Testis (tissue), 5 donors: ENCODE measurements at places on chromosomes 11 and 22. TPM values are rescaled to one million over a fixed set of nuclear protein-coding genes. Genes with fewer than 3 reads are reported as not detected.

GRCh38 chr11:48031602-48032001, 51.2 kb downstream of the PTPRJ start:
- H3K36me3 ChIP-seq: no peaks in the 10 kb centered on the region
- no peak overlapping the region for H3K27ac ChIP-seq
- no peaks in the 10 kb centered on the region for H3K27me3 ChIP-seq
- no peaks in the 10 kb centered on the region for H3K4me1 ChIP-seq

GRCh38 chr22:45344334-45344733, 34.6 kb downstream of the FAM118A start:
- no peaks in the 10 kb centered on the region for H3K36me3 ChIP-seq
- no peaks in the 10 kb centered on the region for H3K27me3 ChIP-seq
- peak; percentile 30 for DNase-seq
- no peaks in the 10 kb centered on the region for H3K4me1 ChIP-seq

Gene KRTAP5-10
- not detected for total RNA-seq

GRCh38 chr22:19769393-19769715, 8.8 kb downstream of the TBX1 start:
- H3K36me3 ChIP-seq: no peaks in the 10 kb centered on the region
- no peak overlapping the region for H3K4me3 ChIP-seq
- peaks cover 8% of the 10 kb centered on the region for H3K4me1 ChIP-seq
- H3K27me3 ChIP-seq: no peaks in the 10 kb centered on the region

GRCh38 chr11:102389253-102389652, 42.2 kb downstream of the BIRC2 start:
- no peak overlapping the region for H3K4me3 ChIP-seq
- H3K4me1 ChIP-seq: peaks cover 15% of the 10 kb centered on the region
- no peak for DNase-seq
- no peak overlapping the region for H3K27ac ChIP-seq
- no peaks in the 10 kb centered on the region for H3K36me3 ChIP-seq
- no peaks in the 10 kb centered on the region for H3K27me3 ChIP-seq

Gene APOBEC3B
- total RNA-seq: 2.0 TPM

GRCh38 chr11:119065369-119065768, 2.2 kb upstream of the VPS11 start:
- no peaks in the 10 kb centered on the region for H3K27me3 ChIP-seq
- no peaks in the 10 kb centered on the region for H3K36me3 ChIP-seq
- H3K27ac ChIP-seq: no peak overlapping the region
- H3K4me3 ChIP-seq: no peak overlapping the region
- H3K4me1 ChIP-seq: peaks cover 10% of the 10 kb centered on the region

- no peak overlapping the region for H3K27ac ChIP-seq
- H3K4me1 ChIP-seq: no peaks in the 10 kb centered on the region
- peak; percentile 10 for DNase-seq
- no peaks in the 10 kb centered on the region for H3K36me3 ChIP-seq
- H3K4me3 ChIP-seq: no peak overlapping the region
These were observed 14.0 kb downstream of the ASCL2 start for GRCh38 chr11:2256293-2256913.

DNA sequence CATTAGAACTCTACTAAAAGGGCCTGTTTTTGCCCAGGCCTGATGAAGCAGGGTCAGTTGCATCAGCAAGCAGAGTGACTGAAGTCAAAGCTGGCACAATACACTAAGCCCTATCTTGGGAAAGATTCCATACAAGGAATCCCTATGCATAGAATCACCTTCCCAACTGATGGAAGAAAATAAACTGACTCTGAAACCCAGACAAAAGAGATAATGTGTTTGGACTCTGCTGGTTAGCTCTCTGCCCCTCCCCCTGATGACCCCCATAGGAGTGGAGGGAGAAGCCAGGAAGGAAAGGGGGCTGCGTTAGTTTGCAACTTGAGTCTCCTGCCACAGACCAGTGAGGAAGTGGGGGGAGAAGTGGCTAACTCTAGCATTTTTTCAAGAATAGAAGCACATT, 32.9 kb downstream of the GALNT18 start:
- H3K4me3 ChIP-seq: no peak overlapping the region
- no peaks in the 10 kb centered on the region for H3K27me3 ChIP-seq
- H3K27ac ChIP-seq: no peak overlapping the region
- no peaks in the 10 kb centered on the region for H3K4me1 ChIP-seq
- H3K36me3 ChIP-seq: no peaks in the 10 kb centered on the region

- no peak overlapping the region for H3K4me3 ChIP-seq
- DNase-seq: no peak
- no peak overlapping the region for H3K27ac ChIP-seq
- H3K4me1 ChIP-seq: peaks cover 14% of the 10 kb centered on the region
- H3K27me3 ChIP-seq: no peaks in the 10 kb centered on the region
- H3K36me3 ChIP-seq: no peaks in the 10 kb centered on the region
These were observed 8.7 kb downstream of the DRAP1 start for GRCh38 chr11:65927904-65928397.

DNA sequence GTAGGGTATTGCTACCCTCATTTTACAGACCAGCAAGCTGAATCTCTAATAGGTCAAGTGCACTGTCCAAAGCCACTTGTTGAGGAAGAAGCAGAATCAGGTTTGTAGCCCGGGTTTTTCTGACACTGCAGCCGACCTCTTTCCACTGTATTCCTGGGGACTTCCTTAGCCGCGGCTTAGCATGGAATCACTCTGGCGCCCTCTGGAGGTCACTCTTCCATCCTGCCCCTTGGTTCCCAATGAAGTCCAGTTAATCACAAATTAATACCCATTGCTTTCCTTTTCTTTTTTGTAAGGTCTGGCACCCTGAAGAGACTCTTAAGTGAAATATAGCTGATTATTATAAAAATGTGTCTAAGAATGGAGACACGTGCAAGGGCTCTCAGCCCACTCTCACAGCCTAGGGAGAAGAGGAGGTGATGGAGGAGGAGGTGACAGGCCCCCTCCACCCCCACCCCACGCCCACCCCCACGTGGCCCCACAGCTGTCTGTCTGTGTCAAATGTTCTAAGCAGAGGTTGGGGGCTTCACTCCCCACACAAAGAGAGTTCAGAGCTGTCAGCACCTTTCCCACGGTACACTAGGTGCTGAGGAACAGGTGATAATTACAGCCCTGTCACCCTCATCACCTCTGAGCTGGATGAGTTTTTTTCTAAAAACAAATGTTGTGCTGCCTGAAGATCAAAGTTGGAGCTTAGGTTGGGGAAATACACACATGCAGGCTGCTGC, 57.7 kb upstream of the DRD2 start:
- no peaks in the 10 kb centered on the region for H3K36me3 ChIP-seq
- no peak overlapping the region for H3K4me3 ChIP-seq
- H3K4me1 ChIP-seq: no peaks in the 10 kb centered on the region
- H3K27ac ChIP-seq: no peak overlapping the region
- H3K27me3 ChIP-seq: no peaks in the 10 kb centered on the region
- DNase-seq: peak; percentile 92

- no peaks in the 10 kb centered on the region for H3K36me3 ChIP-seq
- H3K27me3 ChIP-seq: no peaks in the 10 kb centered on the region
- DNase-seq: no peak
- no peak overlapping the region for H3K27ac ChIP-seq
- no peaks in the 10 kb centered on the region for H3K4me1 ChIP-seq
These were observed 79.1 kb upstream of the LINC01488 start for GRCh38 chr11:69402251-69402887.

DNA sequence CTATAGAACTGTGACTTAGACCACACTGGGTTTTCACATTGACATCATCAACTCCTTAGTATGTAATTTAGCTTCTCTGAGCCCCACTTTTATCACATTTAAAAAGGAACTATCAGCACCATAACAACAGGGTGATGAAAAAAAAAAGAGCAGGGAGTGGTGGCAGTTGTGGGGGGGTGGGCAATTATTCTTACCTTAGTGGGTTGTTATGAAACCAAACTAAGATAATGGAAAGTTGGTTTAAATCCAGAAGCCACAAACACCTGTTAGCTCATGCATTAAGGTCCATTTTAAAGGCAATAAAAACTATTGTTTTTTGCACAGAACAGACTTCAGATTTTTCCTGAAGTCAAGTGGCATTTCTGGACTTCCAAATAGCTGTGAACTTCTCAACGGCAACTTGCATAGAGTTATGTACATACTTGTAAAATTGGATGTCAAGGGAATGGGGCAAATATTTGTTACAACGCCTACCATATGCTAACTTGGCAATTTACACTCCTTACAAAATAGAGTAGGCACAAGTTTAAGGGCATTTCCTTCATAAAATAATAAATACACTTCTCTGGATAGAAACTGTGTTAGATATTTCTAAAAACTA, 793.6 kb downstream of the DLG2 start:
- H3K27ac ChIP-seq: no peak overlapping the region
- DNase-seq: no peak
- no peaks in the 10 kb centered on the region for H3K27me3 ChIP-seq
- H3K4me3 ChIP-seq: no peak overlapping the region
- H3K36me3 ChIP-seq: no peaks in the 10 kb centered on the region

DNA sequence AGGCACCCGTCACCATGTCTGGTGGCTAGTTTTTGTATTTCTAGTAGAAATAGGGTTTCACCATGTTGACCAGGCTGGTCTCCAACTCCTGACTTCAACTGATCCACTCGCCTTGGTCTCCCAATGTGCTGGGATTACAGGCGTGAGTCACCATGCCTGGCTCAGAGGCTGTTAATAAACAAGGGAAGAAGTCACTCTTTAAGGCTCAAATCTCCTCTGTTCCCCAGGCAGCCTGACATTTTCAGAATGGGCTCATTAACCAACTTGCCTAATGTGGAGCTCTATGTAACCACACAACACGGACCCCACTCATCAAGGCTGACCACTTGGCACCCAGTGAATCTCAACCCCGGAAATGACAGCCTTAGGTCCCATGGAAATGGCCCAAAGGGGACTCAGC, 24.1 kb downstream of the APOL3 start:
- H3K4me3 ChIP-seq: no peak overlapping the region
- DNase-seq: no peak
- no peak overlapping the region for H3K27ac ChIP-seq
- no peaks in the 10 kb centered on the region for H3K27me3 ChIP-seq

DNA sequence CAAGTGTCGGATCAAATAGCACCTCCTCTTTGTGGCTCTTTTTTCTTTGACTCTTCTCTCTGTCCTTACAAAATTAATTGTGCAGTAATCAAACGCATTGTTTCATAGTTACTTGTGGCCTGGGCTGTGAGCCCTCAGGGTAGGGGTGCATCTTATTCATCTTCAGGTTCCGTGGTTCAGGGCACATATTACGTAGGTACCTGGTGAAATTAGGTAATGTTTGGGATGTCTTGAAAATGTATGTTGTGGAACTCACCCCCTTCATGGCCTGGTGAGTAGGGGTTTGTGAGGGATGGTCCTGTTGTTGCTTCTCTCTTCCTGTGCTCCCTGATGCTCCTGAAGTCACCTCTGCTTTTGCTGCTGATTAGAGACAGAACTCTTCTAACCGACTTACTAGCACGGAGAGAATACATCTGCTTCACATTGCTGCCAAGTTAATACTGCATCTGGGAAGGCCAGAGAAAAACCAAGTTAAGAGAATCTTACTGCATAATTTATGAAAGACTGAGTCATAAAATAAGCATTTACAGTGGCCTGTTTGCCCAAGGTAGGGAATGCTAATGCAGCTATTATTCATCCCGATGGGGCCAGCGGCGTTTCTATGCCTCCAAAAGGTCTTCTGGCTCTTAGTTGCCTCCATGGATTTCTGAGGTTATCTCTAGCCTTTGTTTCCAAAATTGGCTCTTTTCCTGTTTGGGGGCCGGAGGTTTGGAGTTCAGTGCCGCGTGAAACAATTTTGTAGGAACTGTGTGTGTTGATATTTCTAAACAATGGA, 66.9 kb downstream of the TBC1D22A start:
- H3K27ac ChIP-seq: no peak overlapping the region
- no peaks in the 10 kb centered on the region for H3K27me3 ChIP-seq
- no peak for DNase-seq
- peaks cover 12% of the 10 kb centered on the region for H3K4me1 ChIP-seq
- H3K4me3 ChIP-seq: no peak overlapping the region

DNA sequence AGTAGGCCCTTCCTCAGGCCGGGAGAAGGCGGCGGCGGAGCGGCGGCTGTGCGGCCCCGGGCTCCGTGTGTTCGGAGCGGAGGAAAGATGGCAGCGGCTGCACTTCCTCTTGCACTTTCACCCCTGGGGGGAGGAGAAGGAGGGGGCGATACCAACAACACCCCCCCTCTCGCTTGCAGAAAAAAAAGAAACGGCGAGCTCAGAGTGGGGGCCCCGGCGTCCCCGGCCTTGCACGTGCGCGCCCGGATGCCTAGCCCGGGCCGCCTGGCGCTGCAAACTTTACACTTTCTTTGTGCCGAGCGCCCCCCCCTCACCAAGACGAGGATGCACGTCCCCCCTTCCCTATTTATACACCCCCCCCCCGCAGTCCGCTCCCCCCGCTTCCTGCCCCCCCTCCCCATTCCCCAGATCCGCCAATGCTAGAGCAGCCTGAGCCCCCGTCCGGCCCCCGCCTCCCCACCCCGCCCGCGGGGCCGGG, at the start of gene PATZ1:
Gene PATZ1 (minus strand): TSS at position 92 of the 478 bp plus-strand sequence. CDS start 744 bp downstream, outside the sequence.
- H3K4me1 ChIP-seq: peaks cover 34% of the 10 kb centered on the region
- H3K27ac ChIP-seq: peak within 1 kb of the TSS; percentile 80
- DNase-seq: peak; percentile 82
- H3K4me3 ChIP-seq: peak within 1 kb of the TSS; percentile 66

DNA sequence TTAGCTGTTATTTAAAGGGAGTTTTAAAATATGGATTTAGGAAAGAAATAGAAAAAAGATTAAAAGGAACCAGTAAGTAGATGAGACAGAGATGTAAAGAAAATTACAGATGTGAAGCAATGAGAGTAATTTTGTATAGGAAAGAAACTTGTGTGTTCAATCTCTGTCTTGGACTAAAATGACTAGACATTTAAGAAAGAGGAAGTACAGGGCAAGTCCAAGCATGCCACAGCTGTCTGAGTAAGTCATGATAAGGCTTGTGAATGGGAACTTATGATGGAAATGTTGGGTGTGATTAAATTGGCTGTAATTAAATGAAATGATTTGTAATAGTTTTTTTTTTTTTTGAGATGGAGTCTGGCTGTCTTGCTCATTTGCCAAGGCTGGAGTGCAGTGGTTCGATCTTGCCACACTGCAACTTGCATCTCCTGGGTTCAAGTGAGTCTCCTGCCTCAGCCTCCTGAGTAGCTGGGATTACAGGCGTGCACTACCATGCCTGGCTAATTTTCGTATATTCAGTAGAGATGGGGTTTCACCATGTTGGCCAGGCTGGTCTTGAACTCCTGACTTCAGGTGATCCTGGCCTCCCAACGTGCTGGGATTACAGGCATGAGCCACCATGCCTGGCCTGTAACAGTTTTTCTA, 5.9 kb upstream of the ACY3 start:
- H3K4me3 ChIP-seq: no peak overlapping the region
- no peaks in the 10 kb centered on the region for H3K4me1 ChIP-seq
- H3K27ac ChIP-seq: no peak overlapping the region
- no peaks in the 10 kb centered on the region for H3K36me3 ChIP-seq

Gene MS4A7
- 11.9 TPM for total RNA-seq

DNA sequence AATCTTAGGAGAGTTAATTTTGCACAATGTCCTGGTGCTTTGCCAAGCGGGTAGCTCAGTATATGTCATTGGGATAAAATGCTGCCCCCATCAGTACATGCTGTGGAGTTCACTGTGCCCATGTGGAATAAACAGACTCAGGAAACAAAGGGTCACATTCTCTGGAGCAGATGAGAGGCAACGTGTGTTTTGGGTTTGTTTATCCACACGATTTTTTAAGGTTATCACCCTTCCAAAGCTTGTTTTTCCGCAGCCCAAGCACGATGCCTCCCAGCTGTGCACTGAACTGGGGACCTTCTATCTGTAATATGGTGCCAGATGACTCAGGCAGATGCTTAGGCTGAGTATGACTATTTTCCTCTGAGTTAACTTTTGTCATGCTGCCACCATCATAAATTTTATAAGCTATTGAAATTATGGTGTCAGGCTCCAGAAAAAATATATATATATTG, 6.5 kb downstream of the OR4D6 start:
- no peaks in the 10 kb centered on the region for H3K36me3 ChIP-seq
- H3K27ac ChIP-seq: no peak overlapping the region
- no peak overlapping the region for H3K4me3 ChIP-seq
- H3K4me1 ChIP-seq: no peaks in the 10 kb centered on the region
- DNase-seq: no peak
- no peaks in the 10 kb centered on the region for H3K27me3 ChIP-seq
